NCI-H446 (cell line): ENCODE measurements at places on chromosomes 4 and X.

GRCh38 chr4:25060963-25061340, 30.2 kb upstream of the LGI2 start:
- DNase-seq: no peak

GRCh38 chrX:71540801-71541200, 7.9 kb downstream of the OGT start:
- DNase-seq: no peak

DNA sequence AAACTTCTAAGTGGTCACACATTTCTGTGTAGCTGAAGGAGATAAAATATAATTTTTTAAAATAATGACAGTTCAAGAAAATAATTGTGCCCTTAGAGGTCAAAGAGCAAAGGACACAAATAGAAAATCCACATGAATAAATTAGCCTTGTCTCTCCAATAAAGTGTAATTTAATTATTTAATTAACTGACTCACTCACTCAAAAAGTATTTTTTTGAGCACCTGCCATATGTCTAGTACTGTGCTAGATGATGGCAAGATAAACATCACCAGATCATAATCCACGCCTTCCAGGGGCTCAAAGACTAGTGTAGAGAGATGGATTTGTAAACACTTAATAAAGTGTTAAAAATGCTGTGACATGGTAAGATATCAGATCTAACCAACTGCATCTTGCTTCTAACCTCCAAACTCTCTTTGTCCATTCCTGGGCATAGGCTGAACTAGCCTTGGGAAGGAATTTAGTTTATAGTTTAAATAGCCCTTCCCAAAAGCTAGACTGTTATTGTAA, 112.5 kb downstream of the SCLT1 start:
- no peak for DNase-seq

DNA sequence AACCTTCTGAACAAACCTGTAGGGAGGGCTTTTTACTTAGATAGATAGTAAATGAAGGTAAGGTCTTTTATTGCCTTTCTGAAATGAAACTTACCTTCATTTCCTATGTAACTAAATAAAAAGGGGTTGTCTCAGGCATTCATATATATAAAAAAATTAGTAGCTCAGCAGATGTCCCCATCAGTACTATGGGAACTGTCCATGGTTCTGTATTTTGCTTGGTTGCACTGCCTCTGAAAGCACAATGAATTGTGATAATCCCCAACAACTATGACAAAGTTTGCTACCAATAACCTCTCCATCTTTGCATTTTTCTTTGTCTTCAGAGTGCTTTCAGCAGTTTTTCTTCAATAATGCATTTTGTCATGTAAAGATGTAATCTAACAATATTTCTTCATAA, 222.4 kb downstream of the SLIT2 start:
- no peak for DNase-seq

GRCh38 chr4:99205153-99205979, 13.7 kb downstream of the ADH6 start:
- DNase-seq: no peak

GRCh38 chr4:23889391-23889790, 456 bp downstream of the PPARGC1A start:
- no peak for DNase-seq

- DNase-seq: no peak
Observed at GRCh38 chr4:181701894-181702293, 541.3 kb upstream of the TENM3 start.

DNA sequence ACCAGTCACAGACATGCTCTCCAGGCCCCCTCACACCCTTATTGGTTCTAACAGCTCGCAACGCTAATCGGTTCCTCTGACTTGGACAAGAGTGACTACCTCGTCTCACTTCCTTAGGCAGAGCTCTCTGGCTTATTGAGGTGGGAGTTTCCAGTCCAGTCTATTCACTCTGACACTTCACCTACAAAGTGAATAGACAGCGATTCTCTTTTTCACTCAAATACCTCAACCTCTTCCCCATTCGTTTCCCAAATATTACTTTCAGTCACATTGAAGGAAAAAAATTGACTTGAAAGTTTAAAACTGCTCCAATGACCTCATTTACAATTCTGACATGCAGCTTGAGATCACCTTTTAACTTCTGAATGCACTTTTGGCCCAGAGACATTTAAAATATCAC, 17.7 kb downstream of the HELT start:
- no peak for DNase-seq
